ENCODE measurements at places on chromosomes 5 and 9.

DNA sequence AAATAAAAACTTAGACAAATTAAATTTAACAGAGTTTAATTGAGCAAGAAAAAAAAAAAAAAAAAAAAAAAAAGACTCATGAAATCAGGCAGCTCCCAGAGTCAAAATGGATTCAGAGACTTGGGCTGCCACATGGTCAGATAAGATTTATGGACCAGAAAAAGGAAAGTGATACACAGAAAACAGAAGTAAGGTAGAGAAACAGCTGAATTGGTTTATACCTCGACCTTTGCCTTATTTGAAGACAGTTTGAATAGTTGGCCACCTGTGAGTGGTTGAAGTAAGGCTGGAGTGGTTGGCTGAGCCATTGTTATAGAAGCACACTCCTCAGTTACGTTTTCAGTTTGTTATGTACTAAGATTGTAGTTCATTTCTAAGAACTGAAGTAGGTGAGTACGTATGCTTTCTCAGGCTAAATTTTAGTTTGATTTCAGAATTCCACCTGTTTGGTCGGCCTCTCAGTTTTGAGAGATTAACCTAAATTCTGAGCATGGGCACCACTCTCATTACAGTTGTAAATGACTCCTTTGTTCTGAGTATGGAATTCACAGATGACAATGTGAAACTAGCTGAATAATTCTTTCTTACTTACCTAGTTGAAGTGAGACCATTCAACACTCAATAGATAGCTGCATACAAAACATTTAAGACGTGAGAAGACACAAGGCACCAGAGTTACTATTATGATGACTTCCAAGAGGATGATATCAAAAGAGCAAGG lies 149.0 kb downstream of the AOPEP start:
- DNase-seq, result no peak

GRCh38 chr5:893711-894110 lies 1.0 kb downstream of the TRIP13 start:
- no peak for DNase-seq

- no peak for DNase-seq
Observed at GRCh38 chr9:8673830-8674229, 874.3 kb upstream of the DMAC1 start.

- DNase-seq, result no peak
Observed at GRCh38 chr5:95953021-95953702, 8.5 kb downstream of the ELL2 start.

DNA sequence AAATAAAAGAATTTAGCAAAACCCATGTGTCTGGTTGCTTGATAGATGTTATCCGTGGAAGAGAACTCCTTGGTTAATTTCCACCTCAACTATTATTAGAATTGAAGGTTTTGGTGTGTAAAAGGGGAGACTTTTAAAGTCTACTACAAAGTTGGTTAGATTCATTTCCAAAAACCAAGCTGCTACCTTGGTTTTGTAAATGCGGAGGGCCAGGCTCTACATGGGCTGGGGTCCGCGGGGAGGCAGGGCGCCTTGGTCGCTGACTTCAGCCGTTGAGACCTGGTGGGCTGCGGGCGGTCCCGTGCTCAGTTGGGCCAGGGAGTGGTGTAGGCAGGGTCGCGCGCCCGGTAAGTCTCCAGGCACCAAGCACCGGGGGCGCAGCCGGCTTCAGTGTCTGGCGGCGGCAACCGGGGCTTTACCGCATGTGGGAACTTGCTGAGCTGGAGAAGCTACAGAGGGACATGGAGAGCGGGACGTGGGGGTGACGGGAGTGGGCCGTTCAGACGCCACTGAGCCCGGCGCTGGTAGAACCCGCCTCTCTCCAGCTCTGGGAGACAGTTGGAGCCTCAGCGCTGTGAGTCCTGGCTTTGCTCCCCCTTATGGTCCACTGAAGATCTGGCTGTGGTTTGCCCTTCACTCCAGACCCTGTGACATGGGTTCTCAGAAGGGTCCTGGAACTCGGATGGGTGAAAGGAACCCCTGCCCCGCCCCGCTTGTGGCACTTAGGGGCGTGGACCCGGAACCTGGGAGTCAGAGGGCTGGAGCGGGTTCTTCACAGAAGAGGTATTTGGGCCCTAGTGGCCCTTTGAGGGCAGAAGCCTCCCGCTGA lies 11.8 kb downstream of the NR2F1 start:
- no peak for DNase-seq

- DNase-seq, result no peak
Observed at GRCh38 chr9:92706218-92706940, 36.4 kb upstream of the IPPK start.

- DNase-seq, result no peak
Observed at GRCh38 chr5:19987612-19988361, at the start of gene CDH18. Gene CDH18, minus strand, starts transcription at chr5:19988200. Its CDS starts 149,214 bp downstream, at chr5:19838986.

GRCh38 chr9:5958273-5958672 lies 57.2 kb downstream of the RANBP6 start:
- DNase-seq, result no peak

- no peak for DNase-seq
Observed at GRCh38 chr5:67917561-67917960, 298.0 kb upstream of the PIK3R1 start.
